ENCODE measurements at places on chromosomes 5 and 9. TPM values are rescaled to one million over a fixed set of nuclear protein-coding genes. Genes with fewer than 3 reads are reported as not detected.

GRCh38 chr5:97838214-97838613 lies 655.2 kb upstream of the RIOK2 start:
- peak; percentile 94 for DNase-seq

GRCh38 chr5:96439477-96440184 lies 6.6 kb upstream of the PCSK1 start:
- peak; percentile 24 for DNase-seq

DNA sequence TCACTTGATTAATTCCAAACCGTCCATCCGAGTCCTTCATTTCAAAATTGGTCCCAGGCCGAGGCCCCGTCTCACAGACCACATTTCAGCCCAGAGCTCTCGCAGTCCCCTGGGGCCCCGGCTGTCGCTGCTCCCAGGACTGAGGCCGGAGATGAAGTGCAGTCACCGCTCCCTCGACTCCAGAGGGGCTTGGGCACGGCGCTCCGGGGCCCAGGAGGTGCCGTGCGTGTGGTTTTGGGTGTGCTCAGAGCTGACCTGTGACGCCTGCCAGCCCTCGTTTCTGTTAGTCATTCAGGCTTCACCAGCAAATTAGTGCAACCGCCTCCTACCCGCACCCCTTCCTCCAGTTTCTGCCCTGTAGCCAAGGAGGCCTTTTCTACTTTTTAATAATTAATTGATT lies 48.7 kb upstream of the PHYKPL start:
- DNase-seq = no peak

- DNase-seq = no peak
Measured at GRCh38 chr5:124708086-124708485, 38.4 kb downstream of the ZNF608 start.

DNA sequence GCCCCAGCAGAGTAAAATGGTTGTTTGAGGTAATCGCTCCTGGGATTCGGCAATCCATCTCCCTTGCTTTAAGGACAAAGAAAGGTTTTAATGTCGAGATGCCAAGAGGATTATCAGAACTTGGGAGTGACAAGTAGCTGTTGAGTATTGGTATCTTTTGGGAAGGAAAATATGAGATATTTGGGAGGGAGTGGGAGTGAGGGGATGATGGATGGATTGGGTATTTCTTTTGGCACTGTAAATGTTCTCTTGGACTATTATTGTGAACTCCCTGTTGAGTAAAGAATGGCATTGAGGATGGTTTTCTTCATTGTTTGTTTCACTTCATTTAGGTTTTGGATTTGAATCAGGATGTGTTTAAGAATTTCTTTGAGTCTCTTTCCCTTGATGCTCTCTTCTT lies 86.1 kb downstream of the PIP5K1B start:
- DNase-seq = no peak

DNA sequence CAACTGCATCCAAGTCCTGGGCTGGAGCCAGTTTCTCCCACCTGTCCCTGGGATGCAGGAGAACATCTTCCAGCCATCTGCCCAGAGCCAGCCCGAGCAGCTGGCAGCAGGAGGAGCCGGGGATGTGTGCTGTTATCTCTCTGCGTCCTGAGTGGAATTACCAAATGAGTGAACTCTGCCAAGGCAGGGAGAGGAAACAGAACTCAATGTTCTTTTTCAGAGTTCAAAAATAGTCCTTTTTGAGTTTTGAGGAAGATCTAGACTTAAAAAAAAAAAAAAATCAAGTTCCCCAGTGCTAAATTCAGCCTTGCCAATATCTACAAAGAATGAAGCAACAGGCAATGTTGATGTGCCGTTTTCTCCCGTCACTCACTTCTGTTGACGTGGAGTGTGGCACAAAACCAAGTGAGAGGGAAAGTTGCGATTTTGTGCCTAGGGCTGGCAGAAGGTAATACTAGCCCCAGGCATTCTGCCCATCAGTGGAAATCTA lies 56.2 kb downstream of the TMOD1 start:
- peak; percentile 11 for DNase-seq

DNA sequence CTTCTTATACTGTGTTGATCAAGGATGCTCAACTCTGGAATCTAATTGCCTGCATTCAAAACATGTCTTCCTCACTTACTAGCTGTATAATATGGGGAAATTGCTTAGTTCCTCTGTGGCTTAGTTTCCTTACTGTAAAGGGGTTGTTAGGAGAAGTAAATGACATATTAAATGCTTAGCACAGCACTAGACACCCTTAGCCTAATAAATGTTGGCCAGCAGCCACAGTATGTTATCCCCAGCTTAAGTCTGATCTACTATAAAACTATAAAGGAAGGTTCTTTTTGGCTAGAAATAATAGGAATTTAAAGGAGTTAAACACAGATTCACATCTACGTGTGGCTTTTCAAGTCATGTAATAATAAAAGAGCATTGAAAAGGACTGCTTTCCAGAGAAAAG lies 232.4 kb downstream of the PCSK1 start:
- DNase-seq = no peak

GRCh38 chr5:81786991-81787390 lies 36.1 kb upstream of the SSBP2 start:
- no peak for DNase-seq

- peak; percentile 91 for DNase-seq
Measured at GRCh38 chr5:82364497-82364896, 86.3 kb upstream of the RPS23 start.

DNA sequence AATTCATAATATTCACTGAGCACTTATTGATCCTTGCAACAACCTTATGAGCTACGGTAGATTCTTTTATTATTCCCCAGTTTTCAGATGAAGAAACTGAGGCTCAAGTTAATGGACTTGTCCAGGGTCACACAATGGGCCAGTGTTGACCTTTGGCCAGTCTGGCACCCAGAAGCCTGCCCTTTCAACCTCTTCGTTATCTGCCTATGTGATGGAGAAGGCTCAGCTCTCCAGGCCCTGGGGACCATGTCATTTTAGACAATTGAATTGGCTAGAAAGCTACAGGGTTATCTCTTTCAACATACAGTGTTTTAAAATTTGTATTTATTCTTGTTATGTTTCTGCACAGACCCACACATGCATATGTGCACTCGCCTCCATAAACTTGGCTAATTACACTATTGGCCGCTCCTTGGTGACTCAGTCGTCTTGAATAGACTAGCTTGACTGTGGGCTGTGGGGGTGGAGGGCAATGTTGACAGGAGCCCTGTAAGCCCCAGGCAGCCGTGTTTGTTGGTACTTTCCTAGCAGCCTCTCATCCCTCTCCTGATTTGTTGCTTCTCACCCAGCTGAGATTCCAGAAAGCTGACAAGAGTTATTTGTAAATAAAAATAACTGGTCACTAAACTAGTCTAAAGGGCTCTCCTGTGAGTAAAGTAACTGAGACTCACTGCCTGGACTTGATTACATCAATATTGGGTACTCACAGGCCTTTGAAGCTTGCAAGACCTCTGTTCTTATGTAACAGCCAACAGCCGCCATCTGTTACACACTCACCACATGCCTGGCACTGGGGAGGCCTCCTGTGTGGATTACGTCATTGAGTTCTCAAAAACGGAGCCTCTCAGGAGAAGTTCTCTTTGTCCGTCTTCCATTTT lies 8.5 kb upstream of the ANGPTL2 start:
- no peak for DNase-seq

DNA sequence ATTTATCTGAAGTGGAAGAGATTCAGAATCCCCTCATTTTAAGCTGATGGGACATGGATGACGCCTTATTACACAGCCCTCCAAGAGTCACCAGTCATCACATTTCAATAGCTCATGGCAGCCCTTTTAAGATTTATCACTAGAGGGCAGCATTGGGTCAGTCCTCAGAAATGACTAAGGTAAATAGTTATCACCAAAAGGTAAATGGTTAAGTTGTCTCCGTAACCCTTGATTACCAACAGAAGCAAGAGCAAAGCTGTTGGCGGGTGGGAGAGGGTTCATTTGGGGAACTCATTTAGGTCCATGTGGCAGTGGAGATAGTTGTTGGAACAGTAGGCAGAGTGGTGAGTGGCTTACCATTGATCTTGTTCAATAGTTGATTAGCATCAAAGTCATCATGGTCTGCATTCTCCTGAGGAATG lies 12.0 kb upstream of the C9 start:
- DNase-seq = peak; percentile 79

GRCh38 chr5:41708604-41708940 lies 161.7 kb downstream of the OXCT1 start:
- DNase-seq = peak; percentile 2

DNA sequence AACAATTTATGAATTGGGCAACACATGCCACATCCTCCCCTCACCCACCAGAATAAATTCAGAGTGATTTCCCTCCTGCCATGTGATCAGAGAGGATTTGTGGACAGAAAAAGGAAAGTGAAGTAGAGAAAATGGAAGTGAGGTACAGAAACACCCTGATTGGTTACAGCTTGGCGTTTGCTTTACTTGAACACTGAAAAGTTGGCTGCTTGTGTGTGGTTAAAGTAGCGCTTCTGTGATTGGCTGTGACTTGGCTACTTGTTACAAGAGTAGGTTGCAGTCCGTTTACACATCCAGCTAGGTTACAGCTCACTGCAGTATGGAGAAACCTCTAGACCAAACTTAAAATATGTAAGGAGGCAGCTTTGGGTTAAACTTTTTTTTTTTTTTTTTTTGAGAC lies 205.2 kb upstream of the ZNF608 start:
- no peak for DNase-seq

DNA sequence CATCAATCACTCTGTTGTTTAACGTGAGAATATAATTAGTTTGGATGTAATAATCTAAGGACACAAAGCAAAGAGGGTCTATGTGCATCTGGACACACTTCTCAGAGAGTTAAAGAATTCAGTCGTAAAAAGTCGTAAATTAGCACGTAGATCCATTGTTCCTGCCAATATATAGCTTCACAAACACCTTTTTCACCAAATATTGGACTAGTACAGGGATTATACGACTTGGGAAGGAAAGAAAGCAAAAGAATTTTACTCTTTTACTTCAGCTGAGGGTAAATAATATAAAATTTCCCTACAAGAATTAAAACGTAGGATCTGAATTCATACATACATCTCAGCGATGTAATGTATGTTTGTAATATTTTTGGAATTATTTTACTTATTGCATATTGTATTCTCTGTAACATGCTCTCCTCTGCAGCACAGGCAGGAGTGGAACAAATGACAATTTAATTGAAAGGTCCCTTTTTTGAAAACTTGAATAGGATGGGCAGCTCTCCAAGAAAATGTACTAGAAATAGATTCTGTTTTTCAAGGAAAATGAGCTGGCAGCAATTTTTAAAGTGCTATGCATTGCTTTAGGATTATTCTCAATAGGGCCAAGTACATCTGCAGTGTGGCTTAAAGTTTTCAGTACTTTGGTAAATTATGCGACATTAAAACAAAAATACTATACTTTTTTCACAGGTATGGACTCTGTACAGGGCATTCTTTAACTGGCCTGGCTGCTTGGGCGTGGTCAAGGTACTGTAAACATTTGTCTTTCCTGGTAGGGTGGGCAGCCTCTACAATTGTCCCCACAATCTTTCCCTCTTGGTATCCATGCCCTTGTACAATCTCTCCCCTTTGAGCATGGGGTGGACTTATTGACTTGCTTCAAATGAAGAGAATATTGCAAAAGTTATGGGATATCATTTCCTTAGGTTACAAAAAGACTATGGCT lies 39.7 kb upstream of the HSD17B4 start:
- DNase-seq = no peak

DNA sequence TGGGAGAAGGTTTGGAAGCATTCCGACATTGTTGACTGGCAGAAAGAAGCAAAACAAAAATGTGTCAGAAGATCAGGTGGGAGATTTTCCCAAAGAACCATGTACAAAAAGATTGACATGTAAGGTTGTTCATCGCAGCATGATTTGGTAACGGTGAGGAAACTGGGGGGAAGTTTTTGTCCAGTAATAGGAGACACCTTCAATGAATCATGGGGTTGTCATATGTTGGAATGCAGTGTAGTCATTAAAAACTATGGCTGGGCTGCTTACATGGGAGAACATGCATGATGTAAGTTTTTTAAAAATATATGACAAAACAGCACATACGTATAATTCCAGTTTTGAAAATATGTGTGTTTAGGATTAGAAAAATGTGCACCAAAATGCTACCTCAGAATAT lies 50.5 kb downstream of the HSD17B3 start:
- no peak for DNase-seq

DNA sequence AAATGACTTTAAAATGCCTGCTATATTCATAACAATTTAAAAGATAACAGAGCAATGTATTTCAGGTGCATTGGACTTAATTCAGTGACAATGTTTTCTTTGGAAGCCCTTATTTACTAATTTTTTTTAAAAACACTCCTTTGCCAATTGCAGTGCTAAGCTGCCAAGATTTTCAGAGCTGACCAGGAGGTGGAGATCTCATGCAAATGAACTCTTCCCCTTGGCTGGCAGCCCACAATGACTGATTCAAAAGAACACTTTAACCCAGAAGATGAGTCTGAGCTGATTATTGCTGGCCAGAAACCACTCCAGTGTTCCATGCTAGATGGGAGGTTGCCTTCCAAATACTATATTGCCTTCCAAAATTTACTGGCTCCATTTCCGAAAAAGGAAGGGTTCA lies 128.3 kb upstream of the CCNH start:
- DNase-seq = peak; percentile 49

DNA sequence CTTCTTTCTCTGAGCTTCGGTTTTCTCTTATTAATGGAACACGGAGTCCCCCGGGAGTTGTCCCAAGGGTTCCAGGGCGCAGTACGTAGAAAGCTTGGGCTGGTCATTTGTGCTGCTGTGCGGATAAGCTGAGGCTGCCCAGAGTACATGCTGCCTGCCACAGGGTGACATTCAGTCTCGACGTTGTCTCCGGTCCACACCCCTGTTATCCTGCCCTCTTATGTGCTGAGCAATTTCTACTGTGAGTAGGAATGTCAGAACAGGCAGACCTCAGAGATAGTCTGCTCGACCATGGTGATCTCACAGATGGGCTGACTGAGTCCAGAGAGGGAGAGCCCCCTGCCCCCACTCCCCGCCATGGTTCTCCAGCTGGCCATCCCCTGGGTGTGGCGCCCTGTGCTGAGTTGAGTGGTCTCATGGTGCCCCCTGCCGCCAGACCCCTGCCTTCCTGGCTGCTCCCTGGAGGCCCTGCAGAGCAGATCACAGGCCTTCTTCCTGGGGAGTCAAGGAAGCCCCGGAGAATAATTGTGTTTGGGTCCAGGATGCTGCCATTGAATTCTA lies 124.0 kb downstream of the RGS3 start:
- DNase-seq = peak; percentile 65

GRCh38 chr5:11076945-11077613 lies 316.0 kb upstream of the DAP start:
- DNase-seq = no peak

GRCh38 chr5:132808866-132809265 lies 4.2 kb upstream of the SOWAHA start:
- no peak for DNase-seq

DNA sequence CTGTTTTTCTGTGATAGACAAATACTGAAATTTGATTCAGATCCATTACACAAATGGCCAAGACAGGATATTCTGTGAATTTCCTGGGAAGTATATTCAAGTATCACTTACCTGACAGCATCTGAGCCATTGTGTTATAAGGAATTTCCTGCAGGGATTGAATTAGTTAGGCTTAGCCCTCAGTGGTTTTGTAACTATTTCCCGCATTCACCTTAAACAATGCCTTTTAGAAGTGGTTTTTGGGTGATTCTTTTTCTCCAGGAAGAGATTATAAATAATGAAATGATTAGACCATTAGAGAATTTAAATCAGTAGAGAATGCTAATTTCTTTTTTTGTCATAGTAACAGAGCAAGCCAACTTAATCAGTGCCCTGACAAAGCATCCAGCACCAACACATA lies 30.6 kb downstream of the ITGA1 start:
- DNase-seq = peak; percentile 29

Gene ANXA2R
- 7.7 TPM for total RNA-seq

Gene TMEM215
- not detected for total RNA-seq

Gene GPR150
- total RNA-seq = 0.05 TPM

Gene TAF11L5
- total RNA-seq = not detected

Gene OTP
- total RNA-seq = not detected

Gene CAAP1
- 25.3 TPM for total RNA-seq
